ENCODE measurements at places on chromosomes 1 and 21.

GRCh38 chr1:21251773-21252471 lies 38.3 kb downstream of the ECE1 start:
- DNase-seq: no peak

- DNase-seq: no peak
Observed at GRCh38 chr21:39630191-39630591, 17.5 kb downstream of the B3GALT5 start.

- DNase-seq: no peak
Observed at GRCh38 chr1:204359474-204360255, at the start of gene PLEKHA6. Gene PLEKHA6 (minus strand): TSS chr1:204359929. CDS start chr1:204273727, 86,202 bp downstream.

GRCh38 chr1:186175588-186175987 lies 199.5 kb downstream of the TPR start:
- no peak for DNase-seq

- DNase-seq: no peak
Observed at GRCh38 chr1:16348414-16349182, 3.7 kb downstream of the FBXO42 start.

GRCh38 chr1:47732489-47732888 lies 264.7 kb downstream of the TRABD2B start:
- DNase-seq: no peak

GRCh38 chr1:78722947-78723346 lies 73.3 kb downstream of the IFI44 start:
- no peak for DNase-seq

DNA sequence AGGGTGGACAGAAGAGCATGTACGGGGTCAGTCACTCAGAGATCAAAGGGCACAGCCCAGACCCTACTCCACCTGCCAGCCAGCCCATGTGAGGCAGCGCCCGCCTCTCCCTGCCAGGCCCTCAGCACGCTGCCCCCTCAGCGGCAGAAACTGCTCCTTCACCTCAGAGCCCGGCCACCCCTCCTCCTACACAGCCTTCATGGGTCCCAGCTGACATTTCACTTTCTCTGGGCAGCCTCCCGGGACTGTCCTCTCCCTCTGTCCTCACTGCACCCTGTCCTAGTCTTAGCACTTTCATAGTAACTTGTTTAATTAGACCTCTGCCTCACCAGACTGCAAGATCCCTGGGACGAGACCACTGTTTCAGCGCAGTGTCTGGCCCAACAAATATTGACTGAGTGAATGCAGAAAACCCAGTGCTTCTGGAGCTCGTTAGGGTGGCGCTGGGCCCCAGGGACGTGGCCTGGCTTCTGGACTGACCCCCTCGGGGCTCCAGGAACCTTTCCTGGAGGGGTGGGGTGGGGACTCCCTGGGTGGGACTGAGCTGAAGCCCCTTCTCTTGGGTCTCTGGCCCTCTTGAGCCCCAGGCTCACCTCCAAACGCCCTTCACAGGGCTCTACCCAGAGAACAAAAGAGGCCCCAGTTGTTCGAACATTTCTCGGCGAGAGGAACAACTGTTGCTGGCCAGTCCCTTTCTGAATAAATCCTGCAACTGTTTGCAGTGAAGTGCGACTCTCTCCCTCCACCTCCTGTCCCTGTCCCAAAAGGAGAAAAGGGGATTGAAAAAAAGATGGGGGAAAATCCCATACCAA lies 114.9 kb downstream of the CASZ1 start:
- DNase-seq: no peak

DNA sequence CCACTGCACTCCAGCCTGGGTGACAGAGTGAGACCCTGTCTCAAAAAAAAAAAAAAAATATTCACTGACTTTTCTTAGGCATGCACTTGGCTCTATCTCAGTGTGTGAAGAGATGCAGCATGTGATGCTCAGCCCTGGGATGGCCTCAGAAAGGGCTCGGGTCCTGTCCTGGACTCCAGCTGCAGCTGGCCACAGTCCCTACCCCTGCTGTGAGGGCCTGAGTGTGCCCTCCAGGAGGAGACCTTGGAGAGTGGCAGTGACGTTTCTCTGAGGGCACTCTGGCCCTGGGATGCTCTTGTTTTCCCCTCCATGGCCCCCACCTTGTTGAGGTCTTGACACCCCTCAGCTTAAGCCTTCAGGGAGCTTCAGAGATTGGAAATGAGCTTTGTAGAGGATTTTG lies 81.9 kb upstream of the POU3F1 start:
- no peak for DNase-seq

- no peak for DNase-seq
Observed at GRCh38 chr1:208219659-208220282, 24.4 kb downstream of the PLXNA2 start.

- DNase-seq: no peak
Observed at GRCh38 chr1:34371829-34372532, 195.3 kb downstream of the C1orf94 start.

DNA sequence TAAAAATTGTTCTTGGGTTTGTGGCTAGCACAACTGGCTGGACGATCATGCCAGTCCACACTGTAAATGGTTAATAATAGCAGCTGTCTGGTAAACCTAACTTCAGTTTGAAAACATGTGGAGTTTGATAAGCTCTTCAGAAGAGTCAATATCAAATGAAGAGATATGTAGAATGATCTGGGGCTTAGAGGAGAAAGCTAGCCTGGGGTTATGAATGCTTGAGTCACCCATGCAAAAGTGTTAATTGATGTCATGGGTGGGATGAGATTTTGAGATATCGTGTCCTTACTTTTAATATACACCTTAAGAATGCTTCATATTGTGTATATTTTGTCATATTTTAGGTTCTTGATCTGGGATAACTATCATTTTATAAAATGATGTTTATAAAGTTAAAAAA lies 554.7 kb upstream of the ZRANB2 start:
- no peak for DNase-seq

GRCh38 chr1:80640978-80641377 lies 1159.8 kb upstream of the ADGRL2 start:
- no peak for DNase-seq

DNA sequence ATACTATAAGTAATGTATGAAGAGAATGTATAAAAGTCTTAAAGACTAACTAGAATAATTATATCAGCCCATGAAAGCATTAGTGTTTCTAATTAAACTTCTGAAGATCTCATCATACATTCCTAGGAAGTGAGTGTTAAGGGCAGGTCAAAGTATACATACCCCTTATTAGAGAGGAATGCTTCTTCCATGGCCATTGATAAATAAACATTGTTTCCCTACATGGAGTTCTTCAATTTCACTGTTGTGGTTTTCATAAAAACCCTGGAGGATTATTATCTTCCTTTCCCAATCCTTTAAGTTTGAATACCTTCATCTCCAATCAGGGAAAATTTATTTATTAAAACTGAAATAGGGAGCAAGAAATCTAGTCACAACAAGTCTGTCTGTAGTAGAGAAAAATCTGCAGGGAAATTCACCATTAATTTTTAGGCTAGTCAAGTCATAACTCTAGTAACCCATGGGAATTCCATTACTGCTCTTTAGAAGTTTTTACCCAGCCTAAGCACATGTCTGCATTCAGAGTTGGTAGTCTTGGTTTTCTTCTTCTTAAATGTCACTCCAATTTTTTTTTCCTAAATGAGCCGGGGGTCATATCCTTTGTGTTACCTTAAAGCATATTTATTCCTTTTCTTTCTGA lies 147.0 kb downstream of the TNFSF18 start:
- no peak for DNase-seq

DNA sequence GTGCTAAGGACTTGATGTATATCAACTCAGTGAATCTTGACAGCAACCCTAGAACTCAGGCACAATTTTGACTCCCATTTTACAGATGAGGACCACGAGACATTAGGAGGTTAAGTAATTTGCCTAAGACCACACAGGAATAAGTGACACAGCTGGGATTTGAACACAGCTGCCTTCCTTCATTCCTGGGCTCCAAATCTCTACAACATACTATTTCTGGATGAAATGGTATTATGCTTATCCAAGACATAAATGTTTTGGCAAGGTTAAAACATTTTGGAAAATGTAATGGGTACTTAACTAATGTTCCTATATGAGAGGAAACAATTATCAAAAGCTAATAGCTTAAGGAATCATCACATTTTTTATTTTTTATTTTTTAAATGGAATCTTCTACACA lies 4.8 kb downstream of the CLDN8 start:
- DNase-seq: no peak

DNA sequence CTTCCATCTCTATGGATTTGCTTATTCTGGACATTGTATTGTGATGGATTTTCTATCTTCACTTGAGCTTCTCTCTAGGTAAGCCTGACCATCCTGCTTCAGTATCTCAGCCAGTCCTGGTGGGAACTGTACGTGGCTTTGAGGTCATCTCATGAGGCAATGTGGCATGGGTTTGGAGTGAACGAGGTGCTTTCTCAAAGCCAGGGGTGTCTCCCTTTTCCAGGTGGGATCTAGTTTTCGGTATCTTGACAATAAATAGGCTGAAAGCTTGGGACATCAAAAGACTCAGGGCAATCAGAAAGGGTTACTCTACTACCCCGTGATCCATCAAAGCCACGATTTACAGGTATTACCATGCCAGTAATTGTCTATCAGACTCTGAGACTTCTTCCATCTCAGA lies 40.8 kb downstream of the AZIN2 start:
- no peak for DNase-seq

- no peak for DNase-seq
Observed at GRCh38 chr1:155324717-155325602, 4.3 kb downstream of the RUSC1 start.

DNA sequence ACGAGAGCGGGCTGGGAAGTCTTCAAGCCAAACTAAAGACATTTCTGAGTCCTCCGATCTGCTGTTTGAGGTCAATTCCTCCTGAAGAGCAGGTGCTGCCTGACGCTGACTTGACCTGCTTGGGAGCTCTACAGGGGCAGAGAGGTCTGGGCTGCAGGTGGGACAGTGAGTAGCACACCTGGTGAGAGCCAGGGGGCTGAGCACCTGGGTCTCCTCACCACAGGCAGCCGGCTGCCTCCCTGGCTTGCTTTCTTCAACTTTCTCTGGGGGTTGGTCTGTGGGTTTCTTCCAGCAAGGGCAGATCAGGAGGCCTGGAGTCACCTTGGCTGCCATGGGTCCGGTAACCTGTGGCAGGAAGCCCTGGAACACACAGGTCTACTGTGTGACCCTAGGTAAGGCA lies 107.4 kb upstream of the EDN2 start:
- no peak for DNase-seq

DNA sequence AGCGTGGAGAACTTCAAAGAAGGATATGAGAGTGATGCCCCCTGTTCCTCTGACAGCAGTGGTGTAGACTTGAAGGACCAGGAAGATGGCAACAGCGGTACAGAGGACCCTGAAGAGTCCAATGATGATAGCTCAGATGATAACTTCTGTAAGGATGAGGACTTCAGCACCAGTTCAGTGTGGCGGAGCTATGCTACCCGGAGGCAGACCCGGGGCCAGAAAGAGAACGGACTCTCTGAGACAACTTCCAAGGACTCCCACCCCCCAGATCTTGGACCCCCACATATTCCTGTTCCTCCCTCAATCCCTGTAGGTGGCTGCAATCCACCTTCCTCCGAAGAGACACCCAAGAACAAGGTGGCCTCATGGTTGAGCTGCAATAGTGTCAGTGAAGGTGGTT lies 14.0 kb downstream of the CERS2 start:
- DNase-seq: no peak

DNA sequence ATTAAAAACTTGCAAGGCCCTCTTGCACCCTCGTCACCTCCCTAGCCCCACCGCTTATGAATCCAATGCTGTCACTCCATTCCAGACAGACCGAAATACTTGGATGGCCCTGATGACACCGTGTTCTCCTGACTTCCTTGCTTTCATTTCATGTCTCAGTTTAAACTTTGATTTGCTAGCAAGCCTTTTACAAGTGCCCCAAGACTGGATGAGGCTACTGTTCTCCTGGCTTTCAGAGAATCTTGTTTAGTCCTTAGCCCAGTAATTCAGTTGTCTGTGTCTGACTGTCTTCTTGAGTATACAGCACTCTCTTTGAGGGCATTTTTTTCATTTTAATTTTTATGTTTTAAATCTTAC lies 824 bp upstream of the IFI44L start:
- DNase-seq: no peak

DNA sequence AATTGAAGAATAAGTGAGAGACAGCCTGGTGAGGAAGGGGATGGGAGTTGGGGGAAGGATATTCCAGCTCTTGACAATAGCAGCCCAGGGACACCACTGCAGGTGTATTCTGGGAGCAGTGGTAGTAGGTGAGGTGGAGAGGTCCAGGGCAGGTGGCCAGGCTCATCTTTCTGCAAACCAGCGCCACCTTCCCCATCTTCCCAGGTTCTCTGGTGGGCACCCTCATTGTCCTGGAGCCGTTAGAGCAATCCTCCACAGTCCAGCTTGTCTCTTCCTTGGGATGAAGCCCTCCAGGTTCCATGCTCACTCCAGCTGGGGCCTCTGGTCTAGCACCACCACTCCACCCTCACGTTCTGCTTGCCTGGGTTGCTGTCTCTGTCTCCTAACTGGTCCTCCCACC lies 97.0 kb downstream of the IER5 start:
- no peak for DNase-seq

- DNase-seq: no peak
Observed at GRCh38 chr1:58592522-58593134, 15.6 kb upstream of the TACSTD2 start.

DNA sequence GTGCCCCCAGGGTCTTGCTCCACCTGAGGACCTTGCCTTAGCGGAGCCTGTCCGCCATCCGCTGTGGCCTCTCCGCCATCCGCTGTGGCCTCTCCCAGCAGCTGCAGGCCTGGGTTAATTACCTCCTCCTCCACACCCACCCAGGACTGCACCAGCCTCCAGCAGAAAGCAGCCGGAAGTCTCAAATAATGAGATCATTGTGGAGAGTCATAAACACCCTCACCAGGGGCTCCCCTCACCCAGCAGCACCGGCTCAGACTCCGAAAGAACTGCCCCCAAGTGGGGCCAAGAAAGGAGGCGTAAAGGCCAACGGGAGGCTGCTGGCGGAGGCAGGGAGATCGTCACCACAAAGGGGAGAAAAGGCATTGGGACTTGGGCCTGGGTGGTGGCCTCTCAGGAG lies 10.7 kb upstream of the GPR153 start:
- no peak for DNase-seq

DNA sequence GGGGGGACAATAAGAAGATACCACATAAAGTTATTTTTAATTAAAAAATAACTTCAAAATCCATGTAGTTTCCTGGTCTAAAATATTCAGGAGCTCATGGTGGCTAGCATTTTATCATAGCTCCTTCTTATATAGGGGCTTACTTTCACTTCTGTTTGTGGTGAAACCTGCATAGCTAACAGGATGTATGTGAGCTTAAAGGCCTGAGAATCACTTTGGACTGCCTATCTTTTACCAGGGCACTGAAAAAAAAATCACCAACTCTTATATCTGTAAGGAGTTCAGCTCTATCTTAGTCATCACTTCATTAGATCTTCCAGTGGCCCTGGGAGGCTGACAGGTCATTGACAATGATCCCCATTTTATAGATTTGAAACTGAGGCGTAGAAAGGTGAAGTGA lies 21.3 kb downstream of the UROD start:
- DNase-seq: no peak

Measured in stimulated activated CD8-positive, alpha-beta memory T cell treated with anti-CD3 and anti-CD28 coated beads, Interleukin-2, amount 100 ng/mL, for 1 hour (primary cell).